ENCODE measurements at places on chromosomes 2 and 18.
A peak's percentile ranks its signal among the peaks of the same experiment; 100 is the strongest.

DNA sequence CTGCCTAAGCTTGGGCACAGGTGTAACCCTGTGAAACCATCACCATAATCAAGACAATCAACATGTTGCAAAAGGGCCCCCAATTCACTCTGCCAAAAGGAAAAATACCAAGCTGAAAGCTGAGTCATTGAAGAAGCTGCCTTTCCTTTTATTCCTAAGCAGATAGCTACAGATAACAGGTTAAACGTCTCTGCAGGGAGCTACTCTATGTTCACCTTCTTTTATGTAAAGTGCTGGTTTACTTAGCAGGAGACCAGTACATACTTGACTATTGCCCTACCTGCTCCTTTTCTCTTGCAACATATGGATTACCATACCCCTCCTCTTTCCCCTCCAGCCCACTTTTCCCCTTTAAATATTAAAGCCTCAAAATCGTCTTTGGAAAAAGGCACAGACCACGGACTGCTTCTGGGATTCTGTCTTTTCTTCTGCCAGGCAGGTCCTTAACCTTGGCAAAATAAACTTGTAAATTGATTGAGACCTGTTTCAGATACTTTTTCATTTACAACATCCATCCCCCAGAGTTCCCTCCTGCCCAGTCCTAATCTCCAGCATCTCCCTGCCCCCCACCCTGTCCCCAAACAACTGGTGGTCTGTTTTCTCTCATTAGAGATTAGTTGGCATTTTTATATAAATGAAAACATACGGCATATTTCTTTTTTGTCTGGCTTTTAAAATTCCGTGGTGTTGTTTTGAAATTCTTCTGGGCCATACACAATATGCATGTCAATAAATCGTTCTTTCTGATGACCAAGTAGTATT is 37.8 kb upstream of the LDLRAD4 start:
- no peak for DNase-seq

- DNase-seq, result no peak
Measured at GRCh38 chr2:121019071-121019470, 265.9 kb downstream of the TFCP2L1 start.

- no peak for DNase-seq
Measured at GRCh38 chr18:77851802-77852201, 602.2 kb downstream of the GALR1 start.

DNA sequence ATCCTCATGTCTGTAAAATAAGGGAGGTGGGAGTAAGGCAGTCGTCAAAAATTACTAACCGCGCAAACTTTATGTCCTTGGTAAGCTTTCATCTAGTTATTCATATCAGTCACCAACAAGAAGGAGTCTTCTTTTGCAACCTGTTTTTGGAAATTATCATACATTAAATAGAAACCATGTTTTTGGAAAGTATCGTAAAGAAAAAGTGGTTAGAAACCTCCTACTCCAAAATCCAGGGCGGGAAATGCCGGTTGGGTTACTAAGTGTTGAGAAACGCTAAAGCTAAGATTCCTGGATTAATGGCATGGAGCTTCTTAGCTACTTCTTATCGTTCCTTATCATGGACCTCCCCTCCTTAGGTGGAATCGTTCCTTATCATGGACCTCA is 778 bp downstream of the BBS5 start:
- DNase-seq, result no peak

DNA sequence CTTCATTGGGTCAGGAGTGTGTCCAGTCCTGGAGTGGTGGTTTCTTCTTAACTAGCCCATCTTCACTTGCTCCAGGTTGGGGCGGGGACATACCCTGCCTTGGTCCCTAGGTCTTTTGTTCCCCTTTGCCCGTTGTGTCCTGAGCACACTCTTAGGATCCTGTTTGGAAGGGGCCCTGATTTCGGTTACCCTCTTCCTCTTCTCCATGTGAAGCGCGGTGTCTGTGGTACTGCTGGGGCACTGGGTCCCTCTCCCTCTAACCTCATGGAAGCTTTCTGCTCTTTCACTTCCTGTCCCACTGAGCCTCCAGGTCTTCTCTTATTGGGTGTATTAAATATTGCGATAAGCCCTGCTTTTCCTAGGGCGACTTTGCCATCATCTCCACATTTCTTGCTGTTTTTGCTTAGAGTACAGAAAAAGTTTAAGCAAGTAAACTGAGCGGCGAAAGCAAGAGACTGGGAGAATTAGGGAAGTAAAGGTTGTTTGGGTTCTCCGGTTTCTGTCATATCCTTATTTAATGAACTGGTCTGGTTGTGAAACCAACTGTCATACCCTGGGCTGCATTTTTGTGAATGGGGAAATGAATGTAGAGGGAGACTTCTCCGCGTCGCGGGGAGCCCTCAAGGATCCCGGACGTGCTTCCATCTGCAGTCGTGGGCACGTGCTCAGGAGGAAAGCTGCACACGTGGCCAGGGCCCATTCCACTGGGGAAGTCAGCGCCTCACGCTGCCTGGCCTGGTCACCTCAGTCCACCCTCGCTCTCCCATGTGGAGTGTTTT is 73.8 kb upstream of the B3GNT7 start:
- no peak for DNase-seq

- DNase-seq, result no peak
Measured at GRCh38 chr2:112648081-112648480, 2.3 kb downstream of the SLC20A1 start.

DNA sequence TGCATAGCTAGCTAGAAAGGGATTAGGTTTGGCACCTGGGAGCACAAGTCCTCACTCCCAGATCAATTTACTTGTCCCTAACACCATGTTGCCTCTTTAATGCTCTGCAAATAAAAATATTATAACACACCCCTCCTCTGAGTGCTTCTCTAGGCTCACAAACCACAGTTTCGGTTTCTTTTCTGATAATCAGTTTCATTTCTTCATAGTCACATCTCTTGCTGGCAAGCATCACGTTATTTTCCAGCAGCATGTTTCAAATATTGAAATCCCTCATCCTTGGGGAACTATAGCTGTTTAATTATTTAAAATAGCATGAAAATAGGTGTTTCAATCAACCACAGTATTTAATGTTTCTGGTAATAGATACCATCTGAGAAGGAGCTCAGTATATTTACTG is 13.9 kb upstream of the SMCHD1 start:
- no peak for DNase-seq

DNA sequence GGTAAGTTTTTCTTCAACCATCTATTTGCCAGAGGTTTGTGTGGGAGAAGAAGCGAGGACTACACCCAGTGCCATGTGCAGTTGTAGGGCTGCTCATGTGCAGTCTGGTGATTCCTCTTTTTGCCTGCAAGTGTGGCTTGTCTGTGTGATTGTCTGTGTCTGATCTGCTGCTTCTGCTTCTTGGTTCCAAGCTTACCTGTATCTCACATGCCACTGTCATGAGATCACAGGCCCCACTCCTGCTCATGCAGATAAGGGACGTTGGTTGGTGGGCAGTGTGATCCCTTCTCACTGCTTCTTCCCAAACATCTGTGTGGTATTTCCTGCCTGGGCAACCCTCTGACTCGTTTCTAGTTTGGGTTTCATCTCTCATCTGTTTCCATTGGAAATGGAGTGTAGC is 27.1 kb downstream of the RRM2 start:
- DNase-seq, result no peak

GRCh38 chr2:161576421-161576820 is 47.8 kb upstream of the SLC4A10 start:
- DNase-seq, result no peak

- no peak for DNase-seq
Measured at GRCh38 chr2:84964406-84965191, 6.4 kb upstream of the KCMF1 start.

DNA sequence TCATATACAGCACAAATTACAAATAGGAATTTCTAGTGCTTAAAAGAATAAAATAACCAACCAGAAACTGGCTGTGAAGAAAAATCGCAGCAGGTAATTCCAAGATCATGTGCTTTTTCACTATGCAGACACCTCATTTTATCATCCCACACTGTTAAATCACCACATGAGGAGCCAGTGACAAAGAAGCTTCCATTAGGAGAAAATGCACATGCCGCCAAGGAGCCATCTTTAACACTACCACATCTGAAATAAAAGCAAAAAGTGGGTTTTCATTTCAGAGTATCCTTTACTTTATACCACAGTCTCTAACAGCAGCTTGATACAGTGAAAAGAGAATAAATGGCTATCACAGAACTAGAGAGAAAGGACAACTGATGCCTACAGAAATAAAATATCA is 6.8 kb downstream of the WDSUB1 start:
- no peak for DNase-seq

- DNase-seq, result peak; percentile 34
Measured at GRCh38 chr2:233091595-233092375, 31.6 kb downstream of the INPP5D start.

GRCh38 chr18:78973357-78974083 is 6.1 kb upstream of the SALL3 start:
- no peak for DNase-seq

GRCh38 chr2:74602586-74603281 is 45.4 kb downstream of the M1AP start:
- no peak for DNase-seq

DNA sequence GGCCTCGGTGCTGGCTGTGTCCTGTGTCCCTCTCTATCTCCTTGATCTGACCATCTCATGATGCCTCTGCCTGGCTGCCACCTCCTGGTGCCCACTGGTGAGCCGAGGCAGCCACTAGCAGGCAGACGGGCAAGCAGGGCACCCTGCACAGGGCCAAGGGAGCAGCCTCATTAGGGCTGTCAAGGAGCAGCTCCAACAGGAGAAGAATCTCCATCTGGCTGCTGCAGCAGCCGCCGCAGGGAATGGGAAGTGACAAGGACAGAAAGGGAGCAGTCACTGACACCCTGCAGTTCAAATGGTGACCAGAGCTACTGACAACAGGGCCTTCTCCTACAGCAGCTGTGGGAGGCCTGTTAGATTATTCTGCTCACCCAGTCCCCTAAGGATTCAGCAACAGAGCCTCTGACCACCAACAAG is 32.6 kb downstream of the ALPK2 start:
- DNase-seq, result no peak

DNA sequence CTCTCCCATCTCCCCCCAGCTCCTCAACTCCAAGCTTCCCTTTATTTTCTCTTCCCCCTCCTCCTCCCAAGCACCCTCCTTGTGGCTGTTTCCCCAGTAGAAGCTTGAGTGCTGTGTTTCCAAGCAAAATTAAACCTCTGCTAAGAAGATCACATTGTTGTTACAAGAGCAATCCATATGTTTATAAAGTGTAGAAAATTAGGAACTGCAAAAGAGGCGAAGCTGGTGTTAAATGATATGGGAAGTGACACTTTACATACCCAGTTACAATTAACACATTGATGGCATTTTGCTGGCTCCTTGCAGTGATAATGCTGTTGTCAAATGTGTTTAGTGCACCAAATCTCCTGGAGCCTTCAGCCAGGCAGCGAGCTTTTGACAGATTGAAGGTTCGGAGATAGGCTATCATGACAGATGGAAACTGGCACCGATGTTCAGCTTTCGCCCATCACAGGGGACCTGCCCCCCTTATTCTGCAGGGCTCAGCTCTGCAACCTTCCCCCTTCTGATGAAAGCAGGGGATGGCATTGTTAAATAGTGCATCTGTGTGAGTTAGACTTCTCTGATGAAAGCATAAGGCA is 259.8 kb upstream of the ATP5MC3 start:
- no peak for DNase-seq

DNA sequence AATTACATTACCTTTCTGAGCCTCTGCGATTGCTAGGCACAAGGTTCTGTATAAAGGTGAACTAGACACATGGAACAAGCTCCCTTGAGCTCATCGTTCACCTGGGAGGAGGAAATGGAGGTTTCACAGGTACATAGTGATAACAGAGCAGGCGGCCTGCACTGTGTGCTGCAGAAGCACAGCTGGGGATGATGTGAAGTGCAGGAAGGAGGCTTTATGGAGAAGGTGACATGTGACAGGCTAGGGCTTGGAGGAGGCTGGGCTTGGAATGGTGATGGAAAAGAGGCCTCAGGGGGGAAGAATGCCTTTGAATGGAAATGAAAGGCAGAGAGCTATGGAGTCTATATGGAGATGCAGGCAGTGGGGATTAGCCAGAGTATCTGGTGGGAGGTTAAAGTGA is 22.9 kb downstream of the MARCHF4 start:
- no peak for DNase-seq

DNA sequence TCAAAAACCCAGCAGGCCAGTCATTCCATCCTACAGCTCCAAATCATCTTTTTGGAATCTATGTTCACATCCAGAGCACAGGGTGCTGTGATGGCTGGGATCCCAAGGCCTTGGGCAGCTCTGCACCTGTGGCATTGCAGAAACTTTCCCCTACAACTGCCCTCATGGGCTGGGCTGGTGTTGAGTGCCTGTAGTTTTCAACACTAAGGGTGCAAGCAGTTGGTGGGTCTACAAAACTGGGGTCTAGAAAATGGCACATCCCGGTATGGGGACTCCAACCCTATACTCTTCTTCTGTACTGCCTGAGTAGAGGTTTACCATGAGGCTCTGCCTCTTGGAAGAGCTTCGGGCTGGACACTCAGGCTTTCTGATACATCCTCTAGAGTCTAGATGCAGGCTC is 95.2 kb upstream of the TEKT4 start:
- DNase-seq, result no peak

- no peak for DNase-seq
Measured at GRCh38 chr2:236935083-236935482, 150.6 kb upstream of the COPS8 start.

GRCh38 chr2:169348321-169349024 is 13.9 kb downstream of the LRP2 start:
- DNase-seq, result no peak

Data from activated effector memory CD4-positive, alpha-beta T cell treated with anti-CD3 and anti-CD28 coated beads, Interleukin-2, amount 50 U/mL, for 16 hours (primary cell).